ENCODE measurements at places on chromosomes 12 and 14. TPM values are rescaled to one million over a fixed set of nuclear protein-coding genes. Genes with fewer than 3 reads are reported as not detected.

DNA sequence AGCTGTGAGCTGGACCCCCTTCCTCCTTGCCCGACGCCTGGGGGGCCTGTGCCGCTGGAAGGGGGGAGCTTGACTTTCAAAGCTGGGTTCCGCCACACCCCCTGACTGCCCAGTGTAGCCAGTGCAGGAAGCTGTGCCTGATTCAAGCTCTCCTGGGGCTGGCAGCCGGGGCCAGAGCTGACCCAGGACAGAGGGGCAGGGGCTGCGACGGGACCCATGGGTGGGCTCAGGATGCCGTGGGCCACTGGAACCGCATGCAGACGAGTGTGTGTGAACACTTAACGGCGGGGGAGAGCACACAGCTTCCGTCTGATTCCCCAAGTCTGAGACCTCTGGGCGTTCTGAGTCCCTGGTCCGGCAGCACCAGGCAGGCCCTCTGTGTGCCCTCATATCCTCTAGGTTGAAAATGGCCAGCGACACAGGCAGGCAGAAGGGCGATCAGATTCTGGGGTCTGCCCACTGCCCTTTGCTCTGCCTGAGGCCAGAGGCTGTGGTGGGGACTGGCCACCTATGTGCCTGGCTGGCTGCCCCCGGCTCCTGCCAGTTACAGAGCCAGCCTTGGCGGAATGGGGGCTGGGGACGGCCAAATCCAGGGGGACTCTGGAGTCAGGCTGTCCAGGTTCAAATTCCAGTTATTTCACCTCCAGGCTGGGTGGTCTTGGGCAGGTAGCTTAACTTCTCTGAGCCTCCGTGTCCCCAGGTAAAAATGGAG is 54.0 kb downstream of the CYP46A1 start:
- no peak for DNase-seq

Gene SLC4A8
- total RNA-seq: 0.26 TPM

Gene GPR84
- 0.13 TPM for total RNA-seq

Gene HOXC6
- total RNA-seq: not detected
